ENCODE measurements at places on chromosomes 16 and 17.
A peak's percentile ranks its signal among the peaks of the same experiment; 100 is the strongest.

DNA sequence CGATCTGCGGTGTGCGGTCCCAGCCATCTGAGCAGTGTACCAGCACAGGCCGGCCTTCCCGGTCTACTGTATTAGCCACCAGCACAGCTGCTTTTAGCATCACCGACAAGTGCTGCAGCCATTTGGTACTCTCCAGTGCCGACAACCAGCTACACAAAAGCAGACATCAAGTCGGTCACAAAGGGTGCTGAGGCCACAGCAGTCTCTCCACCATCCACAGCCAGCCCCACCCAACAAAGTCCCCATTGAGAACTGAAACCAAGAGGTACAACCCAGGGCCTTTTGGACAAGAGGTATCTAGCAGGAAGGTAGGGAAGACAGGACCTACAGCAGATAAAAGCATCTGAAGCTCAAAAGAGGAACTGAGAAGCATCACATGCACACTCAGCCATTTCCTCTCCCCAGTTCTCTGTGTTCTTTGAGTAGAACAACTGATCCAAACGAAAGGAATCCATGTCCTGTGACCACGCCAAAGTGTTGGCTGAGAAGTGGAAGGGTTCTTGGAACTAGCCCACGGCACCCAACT is 9.5 kb downstream of the MTMR4 start:
- no peak for DNase-seq

GRCh38 chr16:24253192-24253591 is 2.9 kb upstream of the CACNG3 start:
- DNase-seq: peak; percentile 13

DNA sequence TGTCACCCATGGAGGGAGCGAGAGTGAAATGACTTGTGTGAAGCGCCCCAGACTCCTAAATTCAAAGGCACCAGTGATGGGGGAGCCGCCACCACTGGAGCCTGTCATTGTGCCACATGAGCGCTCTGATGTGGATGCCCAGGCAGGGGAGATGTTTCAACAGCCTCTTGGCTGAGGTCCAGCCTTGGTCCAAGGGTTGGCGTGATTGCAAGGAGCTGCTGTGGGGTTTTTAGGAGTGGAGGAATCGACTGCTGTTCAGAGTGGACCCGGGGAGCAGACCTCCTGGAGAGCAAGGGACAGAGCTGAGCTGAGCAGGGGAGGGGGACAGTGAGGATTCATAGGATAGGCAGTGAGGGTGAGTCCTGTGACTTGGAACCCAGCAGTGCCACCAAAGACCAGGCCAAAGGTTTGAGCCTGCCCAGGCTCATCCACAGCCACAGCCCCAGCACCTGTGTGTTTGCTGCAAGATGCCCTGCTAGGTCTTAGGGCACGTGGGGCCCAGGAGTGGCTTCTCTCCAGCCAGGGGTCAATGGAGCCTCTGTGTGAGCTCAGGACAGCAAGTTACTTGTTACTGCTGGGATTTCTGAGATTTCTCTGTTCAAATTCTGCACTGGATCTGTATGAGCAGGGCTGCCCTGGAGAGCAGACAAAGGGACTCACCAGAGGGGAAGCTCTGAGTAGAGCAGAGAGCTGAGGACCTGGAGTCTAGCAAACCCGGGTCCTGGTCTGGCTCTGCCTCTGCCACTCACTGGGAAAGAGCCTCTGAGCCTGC is 20.3 kb downstream of the RHBDL3 start:
- DNase-seq: no peak

DNA sequence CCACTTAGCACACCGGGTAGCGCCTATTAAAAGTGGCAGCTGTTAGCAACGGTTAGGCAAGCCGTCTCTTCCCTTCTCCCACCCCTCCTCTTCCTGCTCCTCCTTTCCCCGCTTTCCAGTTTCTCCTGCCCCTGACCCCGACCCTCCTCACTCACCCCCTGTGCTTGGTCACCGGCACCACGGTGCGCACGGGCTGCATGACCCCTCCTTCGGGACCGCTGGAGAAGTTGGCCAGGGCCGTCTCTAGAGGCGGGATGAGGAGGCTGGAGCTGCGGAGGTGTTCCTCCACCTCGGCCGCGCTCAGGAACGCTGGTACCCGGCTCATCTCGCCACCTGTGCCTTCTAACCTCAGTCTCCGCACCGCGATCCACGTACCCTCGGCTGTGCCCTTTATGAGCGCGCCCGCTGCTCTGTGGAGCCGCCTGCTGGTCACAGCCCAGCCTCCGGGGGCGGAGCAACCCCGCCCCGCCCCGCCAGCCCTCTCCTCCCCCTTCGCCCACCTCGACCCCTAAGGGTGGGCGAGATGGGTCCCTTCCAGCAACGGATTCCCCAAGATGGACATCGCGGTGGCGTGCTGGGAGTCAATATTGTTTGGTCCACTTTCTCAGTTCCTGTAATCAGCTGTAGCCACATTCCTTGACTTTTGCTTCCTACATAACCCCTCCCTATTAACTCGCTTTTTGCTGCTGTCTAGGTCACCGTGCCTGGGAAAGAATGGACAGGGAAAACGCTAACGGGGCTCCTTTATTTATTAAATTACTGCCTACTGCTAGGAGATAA is at the start of gene CRYM:
Gene CRYM (minus strand): TSS at position 364 of the 780 bp plus-strand sequence. CDS start 39 bp downstream, at position 325.
- peak; percentile 88 for DNase-seq

- no peak for DNase-seq
Observed at GRCh38 chr17:27764589-27764988, 35.7 kb downstream of the NOS2 start.

GRCh38 chr17:77373299-77374169 is 232.8 kb downstream of the SEC14L1 start:
- no peak for DNase-seq

- DNase-seq: peak; percentile 25
Observed at GRCh38 chr16:78579020-78579419, 479.6 kb downstream of the WWOX start.

- no peak for DNase-seq
Observed at GRCh38 chr16:16108759-16109158, 114.5 kb downstream of the ABCC6 start.

DNA sequence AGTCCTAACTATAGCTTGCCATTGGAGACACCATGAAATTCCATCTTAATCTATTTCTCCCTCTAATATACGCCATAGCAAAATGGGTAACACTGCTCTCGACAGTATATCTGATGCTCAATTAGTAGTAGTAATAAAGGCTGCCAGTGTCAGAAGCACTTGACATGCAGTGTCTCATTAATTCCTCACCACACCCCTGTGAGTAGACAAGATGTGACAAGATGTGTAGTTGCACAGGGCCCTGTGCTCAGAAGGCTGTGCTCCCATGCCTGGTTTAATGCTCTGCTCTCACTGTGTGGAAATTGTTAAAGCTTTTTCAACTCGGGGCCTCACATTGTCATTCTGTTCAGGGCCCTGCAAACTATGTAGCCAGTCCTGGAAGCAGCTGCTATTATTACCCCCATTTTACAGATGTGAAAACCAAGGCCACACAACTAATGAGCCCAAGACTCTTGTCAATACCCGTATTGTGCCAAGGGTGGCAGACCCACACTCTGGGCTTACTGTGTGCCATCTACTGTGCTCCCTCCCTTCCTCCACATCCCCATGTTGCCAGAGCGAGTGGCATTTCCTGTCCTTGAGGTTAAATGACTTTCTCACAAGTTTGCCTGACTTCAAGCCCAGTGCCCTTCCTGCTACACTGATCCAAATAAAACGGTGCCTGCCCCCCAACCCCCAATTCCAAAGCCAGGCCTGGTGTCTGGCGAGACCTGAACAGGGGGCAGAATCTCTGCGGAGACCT is 287.3 kb upstream of the CCL2 start:
- no peak for DNase-seq

GRCh38 chr17:66547151-66547865 is 244.9 kb downstream of the PRKCA start:
- no peak for DNase-seq

DNA sequence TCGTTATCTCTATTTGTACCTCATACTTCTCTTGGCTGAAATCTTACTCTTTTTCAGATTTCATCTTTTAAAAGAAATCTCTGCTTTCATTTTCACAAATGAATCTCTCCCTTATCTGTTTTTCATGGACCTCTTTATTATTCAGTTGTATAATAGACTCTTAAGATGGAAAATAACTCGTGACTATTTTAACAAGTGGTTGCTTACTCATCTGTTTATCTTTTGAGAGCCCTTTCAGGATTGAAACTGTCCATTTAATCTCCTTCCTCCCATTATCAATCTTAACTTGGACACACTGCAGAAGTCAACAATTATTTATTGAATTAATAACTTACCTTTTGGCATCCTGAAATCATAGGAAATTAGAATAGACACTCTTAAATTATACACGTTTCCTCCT is 68.8 kb downstream of the ABCA8 start:
- no peak for DNase-seq

DNA sequence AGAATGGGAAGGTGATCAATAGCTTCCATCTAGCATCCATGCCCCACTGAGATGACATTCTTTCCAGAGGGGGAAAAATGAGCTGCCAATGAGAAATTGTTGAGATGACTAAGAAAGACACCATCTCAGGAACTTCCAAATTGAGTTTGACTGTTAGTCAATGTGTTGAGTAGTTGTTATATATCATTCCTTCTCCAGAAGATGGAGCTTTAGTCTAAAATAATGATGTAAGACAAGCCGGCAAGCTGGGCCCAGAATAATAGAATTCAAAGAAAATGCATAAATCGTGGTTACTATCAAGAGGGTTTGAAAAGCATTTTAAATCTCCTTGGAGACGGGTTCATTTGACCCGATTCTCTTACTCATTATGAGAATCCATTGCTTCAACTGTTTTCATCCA is 71.0 kb upstream of the ATF7IP2 start:
- no peak for DNase-seq

- no peak for DNase-seq
Observed at GRCh38 chr16:74073456-74073855, 223.2 kb upstream of the PSMD7 start.

DNA sequence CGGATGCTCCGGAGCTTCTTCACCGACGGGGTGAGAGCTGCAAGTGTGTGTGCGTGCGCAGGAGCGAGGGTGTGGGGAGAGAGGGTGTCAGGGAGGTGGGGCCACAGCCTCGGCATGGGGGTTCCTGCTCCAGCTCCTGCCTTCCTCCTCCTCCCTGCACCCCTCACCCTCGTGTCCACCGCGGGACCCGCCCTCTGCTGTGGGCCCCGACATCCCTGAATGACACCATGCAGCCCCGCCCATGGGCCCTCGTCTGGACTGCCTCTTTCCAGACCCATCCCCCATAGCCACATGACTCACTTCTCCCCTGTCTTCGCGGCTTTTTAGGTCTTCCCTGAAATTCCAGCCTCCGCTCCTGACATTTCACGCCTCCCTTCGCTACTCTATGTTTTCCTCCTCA is 41.6 kb downstream of the ARHGAP23 start:
- DNase-seq: no peak

DNA sequence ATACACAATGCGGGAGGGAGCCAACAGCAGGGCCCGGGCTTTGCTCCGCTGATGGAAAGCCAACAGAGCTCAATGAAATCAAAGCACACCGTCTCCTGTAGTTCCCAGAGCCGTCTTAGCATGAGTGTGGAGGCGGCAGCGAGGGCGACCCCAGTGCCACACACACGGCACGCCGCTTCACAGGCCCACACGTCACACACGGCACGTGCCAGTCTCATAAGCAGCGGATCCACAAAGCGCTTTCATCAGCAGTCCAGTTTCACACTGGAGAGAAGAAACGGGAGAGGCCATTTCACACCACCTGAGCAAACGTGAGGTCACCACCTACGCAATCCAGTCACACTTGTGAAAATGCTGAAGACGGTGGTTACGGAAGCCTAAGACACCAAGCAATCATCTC is 34.8 kb downstream of the CYB5D2 start:
- no peak for DNase-seq

DNA sequence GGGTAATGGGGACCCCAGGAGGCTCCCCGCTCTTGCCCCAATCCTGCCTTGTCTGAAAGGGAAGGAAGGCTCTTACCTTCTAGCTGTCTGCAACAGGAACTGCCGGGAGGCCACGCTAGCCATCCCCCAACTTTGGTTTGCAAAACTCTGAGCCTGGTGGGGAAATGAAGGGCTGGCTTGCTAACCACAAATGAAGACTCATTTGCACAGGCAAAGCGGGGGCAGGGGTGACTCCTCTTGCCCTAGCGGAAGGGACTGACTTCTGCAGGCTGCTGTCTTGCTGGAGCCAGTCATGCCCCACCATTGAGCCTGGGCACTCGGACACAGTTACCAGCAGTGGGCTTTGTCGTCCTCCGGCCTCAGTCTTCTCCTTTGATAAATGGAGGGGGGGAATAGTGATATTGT is 52.6 kb downstream of the PLCG2 start:
- no peak for DNase-seq

GRCh38 chr17:48413613-48414405 is 16.2 kb downstream of the SKAP1 start:
- DNase-seq: no peak

DNA sequence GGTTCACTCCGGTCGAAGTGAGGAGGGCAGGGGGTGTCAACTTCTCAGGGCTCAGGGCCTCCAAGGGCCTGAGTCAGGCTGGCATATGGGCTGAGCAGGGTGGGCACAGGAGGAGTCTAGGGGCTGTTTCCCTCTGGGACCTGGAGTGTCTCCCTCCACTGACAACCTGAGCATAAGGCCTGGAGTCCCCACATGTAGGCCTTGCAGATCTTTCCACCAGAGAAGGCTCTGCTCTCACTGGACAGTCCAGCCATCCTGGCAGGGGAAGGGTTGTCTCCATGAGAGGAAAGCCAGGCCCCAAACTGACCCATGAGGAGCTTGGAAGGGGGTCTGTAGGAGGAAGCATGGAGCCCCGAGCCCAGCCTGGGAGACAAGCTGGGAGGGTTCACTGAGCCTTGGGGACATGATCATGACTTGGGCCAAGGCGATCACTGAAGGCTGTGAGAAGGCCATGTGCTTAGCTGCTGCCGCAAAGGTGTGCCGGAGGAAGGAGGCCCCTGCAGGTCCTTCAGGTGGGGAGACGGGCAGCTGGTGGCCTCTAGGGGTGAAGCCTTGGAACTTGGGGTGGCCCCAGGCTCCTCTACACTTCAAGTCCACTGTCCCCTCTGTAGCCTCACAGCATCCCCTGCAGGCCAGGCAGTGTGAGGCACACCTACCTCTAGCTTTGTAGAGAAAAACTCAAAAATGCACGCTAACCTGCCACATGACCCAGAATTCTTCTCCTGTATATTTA is 9.9 kb downstream of the CMTM2 start:
- DNase-seq: no peak

GRCh38 chr17:19977293-19978208 is at the start of gene AKAP10:
AKAP10 (minus strand) TSS chr17:19977828; CDS start chr17:19977679, 149 bp downstream.
- DNase-seq: peak; percentile 95

Measured in NCI-H510A treated with DMSO at 0.1 percent for 48 hours (cell line).